ENCODE measurements at places on chromosomes 5 and 9.

GRCh38 chr5:40334242-40334635 lies 345.5 kb upstream of the PTGER4 start:
- no peak for DNase-seq

- peak; percentile 80 for DNase-seq
Observed at GRCh38 chr5:171521219-171521633, 101.8 kb downstream of the FGF18 start.

DNA sequence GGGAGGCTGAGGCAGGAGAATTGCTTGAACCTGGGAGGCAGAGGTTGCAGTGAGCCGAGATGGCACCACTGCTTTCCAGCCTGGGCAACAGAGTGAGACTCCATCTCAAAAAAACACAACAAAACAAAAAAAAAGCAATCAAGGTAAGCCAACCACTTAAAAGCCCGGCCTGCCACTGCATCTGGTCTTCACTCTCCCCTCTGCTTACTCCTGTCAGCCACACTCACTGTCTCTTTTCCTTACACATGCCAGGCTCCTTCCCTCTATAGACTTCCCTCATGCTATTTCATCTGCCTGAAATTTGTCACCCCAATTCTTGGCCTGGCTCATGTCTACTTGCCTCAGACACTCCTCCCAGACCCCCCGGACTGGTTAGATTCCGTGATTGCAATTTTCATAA lies 17.6 kb upstream of the LIFR start:
- no peak for DNase-seq

GRCh38 chr5:113090336-113091106 lies 113.9 kb downstream of the DCP2 start:
- no peak for DNase-seq

GRCh38 chr5:141574122-141574510 lies 44.7 kb downstream of the DIAPH1 start:
- no peak for DNase-seq

DNA sequence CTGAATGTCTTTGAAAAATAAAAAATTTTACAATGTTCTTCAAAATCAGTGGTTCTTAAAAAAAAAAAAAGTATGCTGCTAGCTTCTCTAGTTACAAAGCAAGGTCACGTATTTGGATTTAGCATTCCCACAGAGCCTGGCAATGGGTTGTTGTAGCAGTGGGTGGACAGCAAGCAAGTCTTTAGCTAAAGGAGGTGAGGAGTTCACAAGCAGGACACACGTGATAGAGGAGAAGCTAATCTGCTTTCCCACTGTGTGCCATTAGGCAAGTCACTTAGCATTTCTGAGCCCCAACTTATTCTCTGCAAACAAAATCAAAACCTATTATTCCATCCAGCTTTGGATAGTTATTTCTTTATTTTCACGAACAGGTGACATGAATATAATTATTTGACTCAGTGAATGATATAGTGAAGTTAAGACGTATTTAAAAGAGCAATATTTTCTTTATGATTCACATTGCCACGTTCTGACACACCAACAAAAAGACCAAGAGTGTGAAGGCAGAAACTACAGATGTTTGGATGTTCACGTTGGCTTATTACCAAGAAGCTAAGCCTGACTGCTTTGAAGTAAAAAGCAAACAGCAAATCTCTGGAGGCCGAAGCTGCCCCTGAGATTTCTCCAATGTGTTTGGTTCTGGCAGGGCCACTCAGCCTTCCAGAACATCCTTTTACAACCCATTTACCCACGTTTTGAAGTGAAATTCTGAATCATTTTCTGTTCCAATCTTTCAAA lies 612.1 kb upstream of the CDH6 start:
- no peak for DNase-seq

DNA sequence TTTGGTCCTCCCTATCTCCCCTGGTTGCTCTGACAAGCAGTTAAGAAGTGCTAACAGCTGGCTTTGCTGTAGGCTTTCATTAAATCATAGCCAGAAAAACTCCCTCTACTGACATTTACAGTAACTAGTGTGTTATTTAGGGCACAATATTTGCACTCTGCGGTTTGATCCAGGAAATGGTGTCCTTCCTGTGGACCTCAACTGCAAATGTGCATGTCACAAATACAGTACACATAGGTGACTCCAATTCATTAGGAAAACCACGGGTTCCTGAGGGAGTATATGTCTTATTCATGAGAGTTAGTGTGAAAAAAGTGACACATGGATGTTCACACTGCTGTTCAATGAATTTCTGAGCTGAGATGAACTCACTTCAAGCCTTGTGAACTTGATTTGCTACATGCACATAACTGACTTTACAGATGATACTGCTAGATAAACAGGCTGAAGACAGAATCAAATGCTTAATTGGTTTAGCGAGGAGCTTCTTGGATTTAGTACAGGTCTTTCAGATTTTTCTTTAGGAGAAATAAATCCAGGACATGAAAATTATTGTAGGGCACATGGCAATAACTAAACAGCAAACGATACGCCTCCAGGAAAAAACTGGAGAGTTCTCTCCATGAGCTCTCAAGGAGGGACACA lies 281.5 kb downstream of the EFNA5 start:
- DNase-seq = peak; percentile 83

- DNase-seq = no peak
Observed at GRCh38 chr9:105639936-105640335, 22.3 kb upstream of the TAL2 start.

GRCh38 chr5:10676224-10676623 lies 84.8 kb downstream of the DAP start:
- DNase-seq = no peak

DNA sequence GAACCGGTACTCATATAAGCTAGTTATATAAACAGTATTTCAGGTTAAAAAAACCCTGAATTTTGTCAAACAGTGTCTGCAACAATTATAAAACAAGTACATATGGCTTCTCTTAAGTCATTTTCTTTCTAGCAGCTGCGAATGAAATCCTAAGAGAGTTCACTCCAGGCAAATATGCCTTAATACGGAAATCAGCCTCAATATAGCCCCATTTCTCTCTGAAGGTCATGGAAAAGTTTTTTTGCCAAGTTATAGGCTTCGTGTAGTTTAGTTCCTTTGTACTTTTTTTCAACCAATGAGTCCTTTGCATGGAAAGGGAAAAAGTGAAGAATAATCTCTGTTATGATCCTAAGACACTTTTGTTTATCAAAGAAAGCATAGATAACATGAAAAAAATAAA lies 848.0 kb upstream of the ACO1 start:
- no peak for DNase-seq

DNA sequence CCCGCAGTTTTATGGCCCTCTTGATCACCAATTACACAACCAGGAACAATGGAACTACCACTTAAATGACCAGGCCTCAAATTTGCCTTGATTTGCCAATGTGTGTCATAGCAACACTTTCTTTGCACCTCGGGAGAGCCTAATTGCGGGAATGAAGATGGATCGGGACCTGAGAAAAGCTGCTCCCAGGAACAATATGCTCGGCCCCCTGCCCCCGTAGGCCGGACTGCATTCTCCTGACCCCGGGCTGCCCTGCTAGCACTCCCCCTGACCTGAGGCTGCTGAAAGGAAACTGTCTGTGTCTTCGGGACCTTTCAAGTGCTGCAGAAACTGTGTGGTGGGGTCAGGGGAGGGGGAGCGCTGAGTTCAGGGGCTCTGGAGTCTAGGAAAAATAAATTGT lies 294.3 kb upstream of the IRX1 start:
- DNase-seq = no peak

- DNase-seq = no peak
Observed at GRCh38 chr5:172904643-172905345, 54.4 kb upstream of the RPL26L1 start.

- DNase-seq = no peak
Observed at GRCh38 chr5:30453168-30453567, 740.3 kb upstream of the CDH6 start.

DNA sequence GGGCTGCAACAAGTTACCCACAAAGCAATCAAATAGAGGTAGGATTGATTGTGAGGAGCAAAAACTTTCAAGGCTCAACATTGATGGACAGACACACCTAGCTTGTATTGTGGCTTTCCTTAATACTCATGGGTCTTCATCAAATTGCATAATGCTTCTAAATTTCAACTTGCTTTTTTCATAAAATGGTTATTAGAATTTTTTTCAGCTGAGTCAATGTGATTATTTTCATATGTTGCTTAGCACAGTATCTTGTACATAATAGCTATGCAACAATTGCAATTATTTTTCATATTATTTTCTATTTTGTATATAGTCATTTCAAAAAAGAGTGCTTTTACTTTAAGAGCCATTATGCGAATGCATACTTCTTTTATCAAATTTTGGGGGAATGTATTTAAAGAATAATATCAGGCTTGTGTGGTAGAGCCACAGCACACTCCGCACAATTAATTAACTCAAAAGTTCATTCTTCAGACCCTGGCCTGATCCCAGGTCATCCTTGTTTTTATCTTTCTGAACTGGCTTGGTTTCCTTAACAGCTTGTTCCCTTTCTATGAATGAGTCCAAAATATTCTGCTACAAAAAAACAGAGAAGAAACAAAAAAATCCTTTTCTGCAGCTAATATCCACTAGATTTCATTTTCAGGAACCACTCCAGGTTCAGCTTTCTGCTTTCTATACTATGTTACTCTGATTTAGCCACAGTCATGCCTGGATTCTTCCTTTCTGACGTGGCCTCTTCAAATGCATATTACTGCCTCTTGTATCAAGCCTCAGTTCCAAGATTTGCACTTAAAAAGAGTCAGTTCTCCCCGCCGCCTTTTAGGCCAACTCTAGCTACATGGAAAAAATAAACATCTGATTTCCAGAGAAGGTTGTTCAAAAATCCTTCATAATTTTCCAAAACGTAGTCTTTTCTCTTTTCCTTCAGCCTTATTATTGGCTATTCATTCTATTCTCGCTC lies 45.3 kb upstream of the CDH9 start:
- no peak for DNase-seq

GRCh38 chr5:28576022-28576421 lies 1537.6 kb upstream of the CDH9 start:
- no peak for DNase-seq

DNA sequence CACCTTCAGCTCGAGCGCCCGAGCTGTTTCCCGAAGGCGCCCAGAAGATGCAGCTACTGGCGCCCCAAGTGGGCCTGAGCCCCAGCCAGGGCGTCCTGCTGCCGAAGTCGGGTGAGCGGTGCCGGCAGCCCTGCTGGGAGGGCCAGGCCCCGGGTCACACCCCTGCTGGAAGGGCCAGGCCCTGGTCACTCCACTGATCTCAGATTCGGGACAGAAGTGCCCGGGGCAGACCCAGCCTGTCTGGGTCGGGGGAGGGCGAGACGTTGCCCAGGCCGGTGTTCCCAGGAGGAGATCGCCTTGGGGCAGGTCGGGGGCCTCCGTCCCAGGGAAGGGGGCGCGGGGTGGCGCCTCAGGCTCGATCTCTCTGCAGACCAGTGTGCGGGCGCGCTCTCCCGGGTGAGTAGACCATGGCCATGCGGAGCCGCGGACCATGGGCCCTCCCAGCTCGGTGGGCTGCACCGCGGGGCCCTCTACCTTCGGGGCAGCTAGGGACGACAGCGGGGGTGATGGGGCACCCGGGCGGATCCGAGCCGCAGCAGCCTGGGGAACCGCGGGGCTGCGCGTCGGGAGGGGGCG lies 2.3 kb downstream of the LCNL1 start:
- DNase-seq = no peak

DNA sequence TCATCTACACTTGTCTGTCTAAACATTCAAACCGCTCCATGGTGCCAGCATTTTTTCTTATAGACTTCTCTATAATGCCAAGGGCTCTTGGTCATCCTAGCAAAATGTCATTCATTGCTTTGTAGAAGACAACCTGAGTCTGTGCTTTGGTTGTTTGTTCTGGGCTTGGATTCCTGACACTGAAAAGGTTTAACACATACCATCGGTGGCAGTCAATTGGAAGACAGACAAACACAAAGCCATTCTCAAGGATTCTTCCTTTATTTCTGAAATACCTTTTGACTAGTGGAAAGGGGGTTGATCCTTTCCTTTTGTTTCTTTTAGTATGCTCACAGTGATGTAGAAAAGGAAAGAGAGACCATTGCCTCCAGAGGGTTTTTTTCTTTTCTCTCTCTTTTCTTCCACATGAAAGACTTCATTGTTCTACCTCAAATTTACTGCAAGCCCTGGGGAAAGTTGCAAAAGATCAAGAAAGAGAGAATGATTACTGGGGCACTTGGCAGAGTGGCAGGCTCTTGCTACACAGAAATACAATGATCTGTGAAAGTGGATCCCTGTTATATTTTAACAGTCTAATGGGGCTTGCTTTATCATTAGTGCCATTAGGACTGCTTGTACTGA lies 66.4 kb upstream of the TMC1 start:
- no peak for DNase-seq
